ENCODE measurements at places on chromosomes 7 and 10. TPM values are rescaled to one million over a fixed set of nuclear protein-coding genes. Genes with fewer than 3 reads are reported as not detected.

The FGFBP3 gene
- 2.0 TPM for total RNA-seq

The ZNF32 gene
- 26.2 TPM for total RNA-seq

The TMEM168 gene
- 18.2 TPM for total RNA-seq

The CNPY1 gene
- total RNA-seq = not detected

The STYXL1 gene
- total RNA-seq = 18.8 TPM

The RBP4 gene
- not detected for total RNA-seq

DNA sequence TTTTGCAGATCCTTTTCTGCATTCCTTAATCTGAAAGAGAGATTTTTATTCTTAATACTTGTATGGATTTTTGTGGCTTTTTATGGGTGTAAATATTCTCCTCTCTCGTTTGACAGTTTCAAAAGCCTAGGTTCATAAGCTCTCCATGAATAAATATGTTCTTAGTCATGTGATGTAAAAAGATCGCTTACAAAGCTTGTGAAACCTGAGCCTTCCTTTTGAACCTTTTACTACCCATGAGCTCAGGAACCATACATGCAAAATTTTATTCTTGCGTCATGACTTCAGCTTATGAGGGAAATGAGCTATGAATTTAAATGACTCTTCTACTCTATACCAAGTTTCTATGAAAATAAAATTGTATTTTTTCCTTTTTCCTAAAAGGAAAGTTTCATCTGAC is 98.7 kb downstream of the POLL start:
- no peak for DNase-seq
